ENCODE measurements at places on chromosomes 12 and 14.

GRCh38 chr14:38197001-38197783 is 10.5 kb upstream of the SSTR1 start:
- no peak for DNase-seq

- DNase-seq = no peak
Measured at GRCh38 chr14:93008381-93008780, 85.4 kb downstream of the CHGA start.

GRCh38 chr14:78627114-78627513 is 456.9 kb downstream of the NRXN3 start:
- no peak for DNase-seq

DNA sequence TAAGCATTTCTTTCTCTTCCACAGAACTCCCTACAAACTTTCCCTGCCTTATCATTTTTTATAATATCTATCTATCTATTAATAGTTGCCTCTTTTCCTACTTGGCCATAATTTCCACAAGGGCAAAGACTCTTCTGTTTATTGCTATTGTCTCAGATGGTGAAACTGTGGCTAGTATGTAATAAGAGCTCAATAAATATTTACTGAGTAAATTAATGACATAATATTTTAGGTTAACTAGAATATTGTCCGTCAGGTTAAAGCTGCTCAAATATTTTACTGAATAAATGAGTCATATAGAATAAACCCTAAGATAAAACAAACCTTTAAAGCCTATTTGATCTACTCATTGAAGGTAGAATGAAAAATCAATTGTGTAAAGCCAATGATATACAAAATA is 240.5 kb downstream of the PPFIA2 start:
- no peak for DNase-seq

DNA sequence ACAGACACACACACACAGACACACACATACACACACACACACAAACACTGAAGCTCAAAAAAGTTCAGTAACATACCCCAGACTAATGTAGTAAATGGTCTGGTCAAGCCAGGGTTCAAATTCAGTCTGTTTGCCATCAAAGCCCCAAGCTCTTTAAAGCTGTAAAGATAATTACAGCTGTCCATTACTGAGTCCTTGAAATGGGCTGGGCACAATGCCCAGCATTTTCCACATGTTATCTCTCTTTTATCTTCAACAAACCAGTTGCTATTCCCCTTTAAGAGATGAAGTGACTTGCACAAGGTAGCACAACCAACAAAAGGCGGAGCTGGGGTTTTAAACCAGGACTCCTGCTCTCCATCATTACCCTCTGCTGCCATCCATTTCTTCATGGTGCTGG is 7.6 kb upstream of the UNC119B start:
- no peak for DNase-seq

DNA sequence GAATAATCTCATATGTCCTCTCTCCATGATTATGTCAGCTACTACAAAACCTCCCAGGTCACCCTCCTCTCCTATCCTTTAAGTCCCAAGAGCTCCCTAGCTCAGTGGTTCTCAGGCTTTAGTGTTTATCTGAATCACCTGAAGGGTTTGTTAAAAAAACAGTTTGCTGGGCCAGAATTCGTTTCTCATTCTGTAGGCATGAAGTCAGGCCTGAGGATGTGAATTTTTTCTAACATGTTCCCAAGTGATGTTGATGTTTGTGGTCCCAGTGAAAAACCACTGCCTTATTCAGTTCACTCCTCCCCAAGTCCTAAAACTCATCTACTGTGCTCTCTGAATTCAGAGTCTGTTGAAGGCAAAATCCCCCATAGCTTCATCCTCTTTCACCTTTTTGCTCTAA is 241.4 kb downstream of the ETNK1 start:
- no peak for DNase-seq

DNA sequence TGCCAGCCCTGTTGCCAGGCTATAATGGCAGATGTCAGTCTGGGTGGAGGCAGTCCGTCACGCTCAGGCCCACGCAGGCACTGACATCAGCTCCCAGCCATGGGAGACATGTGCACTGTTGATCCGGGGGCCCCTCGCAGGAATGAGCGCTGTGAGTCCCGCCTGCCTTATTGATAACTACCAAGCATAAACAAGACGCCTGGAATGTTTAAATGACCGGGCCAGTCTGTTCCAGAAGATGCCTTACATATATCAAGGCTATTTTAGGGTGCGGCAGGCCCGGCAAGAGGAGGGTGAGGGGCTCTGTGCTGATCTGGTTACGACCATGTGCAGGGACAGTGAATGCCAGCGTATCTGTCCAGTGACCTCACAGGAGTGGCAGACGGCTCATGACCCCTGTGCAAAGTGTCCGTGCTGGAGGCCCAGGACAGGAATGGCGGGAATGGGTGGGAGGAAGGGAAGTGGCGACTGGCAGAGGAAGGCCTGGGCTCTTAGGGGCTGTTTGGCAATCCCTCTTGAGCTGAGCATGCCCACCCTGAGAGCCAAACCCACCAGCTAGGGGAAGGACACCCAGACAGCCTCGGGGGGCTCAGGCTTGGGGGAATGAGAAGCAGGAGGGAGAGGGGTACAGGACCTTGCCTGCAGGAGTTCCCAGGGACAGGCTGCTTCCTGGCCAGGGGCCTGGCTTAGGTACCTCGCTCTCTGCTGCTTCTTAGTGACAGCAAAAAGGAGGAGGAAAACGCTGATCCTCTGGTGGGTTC is 49.3 kb downstream of the DLK1 start:
- DNase-seq = no peak

- DNase-seq = no peak
Measured at GRCh38 chr14:68518166-68518565, 274.7 kb downstream of the ZFP36L1 start.

DNA sequence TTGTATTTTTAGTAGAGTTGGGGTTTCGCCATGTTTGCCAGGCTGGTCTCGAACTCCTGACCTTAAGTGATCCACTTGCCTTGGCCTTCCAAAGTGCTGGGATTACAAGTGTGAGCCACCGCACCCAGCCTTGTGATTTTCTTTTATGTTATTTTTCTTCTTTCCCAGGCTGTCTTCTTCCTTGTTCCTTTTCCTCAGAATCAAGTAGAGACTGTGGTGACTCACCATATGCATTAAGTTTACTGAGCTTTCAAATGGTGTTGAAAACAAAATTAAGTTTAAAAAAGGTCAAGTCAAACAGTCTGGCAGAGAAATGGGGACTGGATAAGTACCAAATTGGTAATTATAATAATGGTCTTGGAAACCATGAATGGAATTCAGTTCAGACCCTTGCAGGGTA is 5.7 kb downstream of the ARPC3 start:
- DNase-seq = no peak

- DNase-seq = no peak
Measured at GRCh38 chr12:1646569-1647284, 17.7 kb downstream of the WNT5B start.

DNA sequence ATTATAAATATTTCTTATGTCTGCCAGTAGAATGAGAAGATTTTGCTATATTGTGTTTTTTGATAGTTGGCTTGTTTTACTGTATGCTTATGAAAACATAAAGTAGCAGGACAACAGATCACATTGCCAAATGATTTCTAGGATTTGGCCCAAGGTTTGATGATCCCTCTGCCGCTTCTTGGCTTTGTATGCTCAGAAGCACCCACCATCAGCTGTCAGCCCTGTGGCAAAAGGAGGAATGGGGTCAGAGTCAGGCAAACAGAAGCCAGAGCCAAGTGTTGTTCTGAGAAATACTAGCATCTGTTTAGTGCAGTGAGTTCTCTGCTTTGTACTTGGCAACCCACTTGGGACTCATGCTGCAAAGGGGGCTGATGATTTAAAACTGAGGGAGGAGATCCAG is 152.2 kb downstream of the PDE3A start:
- no peak for DNase-seq

GRCh38 chr14:22882529-22883172 is 371 bp upstream of the REM2 start:
- no peak for DNase-seq

DNA sequence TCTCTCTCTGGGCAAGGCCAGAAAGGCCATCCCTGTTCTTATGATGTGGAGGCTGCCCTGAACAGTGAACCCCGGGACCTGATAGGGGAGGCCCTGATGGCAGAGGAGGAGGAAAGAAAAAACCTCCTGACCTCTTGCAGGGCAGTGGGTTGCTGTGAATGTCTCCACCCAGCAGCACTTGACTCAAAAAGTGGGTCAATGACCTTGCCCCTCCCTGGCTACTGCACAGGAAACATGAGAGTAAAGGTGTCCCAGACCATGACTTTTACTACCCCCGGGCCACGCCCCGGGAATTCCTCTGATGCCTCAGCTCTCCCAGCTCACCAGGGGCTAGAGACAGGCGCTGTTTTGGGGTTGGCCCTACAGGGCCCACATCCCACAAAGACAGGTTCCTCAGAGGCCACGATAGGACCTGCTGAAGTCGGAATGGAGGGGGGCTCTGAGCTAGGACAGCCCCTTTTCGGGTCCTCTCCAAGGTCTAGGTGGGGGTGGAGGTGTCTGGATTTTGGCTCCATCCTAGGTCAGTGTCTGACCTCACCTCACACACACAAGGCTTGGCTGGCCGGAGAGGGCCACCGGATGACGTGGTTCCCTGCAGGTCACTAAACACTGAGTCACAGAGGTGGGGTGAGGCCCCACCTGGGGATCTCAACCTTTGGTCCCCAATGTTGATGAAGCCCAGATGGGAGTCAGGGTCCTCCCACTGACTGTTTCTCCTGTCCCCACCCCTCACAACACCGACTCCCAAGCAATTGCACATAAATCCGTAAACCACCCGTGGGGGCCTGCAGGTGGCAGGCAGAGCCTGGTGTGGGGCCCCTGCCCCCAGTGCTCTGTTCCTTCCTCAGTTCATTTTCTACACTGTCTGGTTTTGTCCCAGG is 1.6 kb downstream of the RHOF start:
- no peak for DNase-seq

- DNase-seq = no peak
Measured at GRCh38 chr14:106843951-106844483, 1317.6 kb downstream of the TMEM121 start.

- DNase-seq = no peak
Measured at GRCh38 chr14:46245276-46245675, 406.3 kb downstream of the RPL10L start.

DNA sequence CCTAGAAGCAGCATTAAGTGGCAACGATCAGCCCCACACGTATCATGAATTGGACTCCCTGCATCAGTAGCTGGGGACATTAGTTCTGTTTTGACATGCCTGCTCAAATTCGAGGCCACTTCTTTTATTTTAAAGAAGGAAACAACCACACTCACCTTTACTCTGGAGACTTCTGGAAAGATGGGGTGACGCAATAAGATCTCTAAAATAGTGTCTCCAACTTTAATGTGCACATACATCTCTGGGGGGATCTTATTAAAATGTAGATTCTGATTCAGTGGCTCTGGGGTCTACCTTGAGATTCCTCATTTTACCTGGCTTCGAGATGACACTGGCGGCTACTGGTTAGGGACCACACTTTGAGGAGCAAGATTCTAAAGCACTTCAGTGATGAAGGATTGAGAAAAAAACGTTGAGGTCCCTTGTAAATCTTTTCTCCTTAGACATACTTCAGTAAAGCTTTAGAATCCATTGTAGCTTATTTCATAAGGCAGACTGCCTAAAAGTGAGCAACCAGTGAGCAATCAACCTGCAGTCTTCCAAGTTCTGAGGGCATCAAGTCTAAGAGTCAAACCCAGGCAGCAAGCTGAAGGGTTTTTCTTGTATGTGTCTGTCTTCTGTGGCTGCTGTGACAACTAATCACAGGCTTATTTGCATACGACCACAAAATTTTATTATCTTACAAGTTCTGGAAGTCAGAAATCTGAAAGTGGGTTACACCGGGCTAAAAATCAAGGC is 718.6 kb upstream of the TBX3 start:
- no peak for DNase-seq

GRCh38 chr14:65079201-65079600 is 23.1 kb downstream of the MAX start:
- DNase-seq = no peak

- no peak for DNase-seq
Measured at GRCh38 chr14:28141662-28142061, 624.9 kb upstream of the FOXG1 start.

Data from stimulated activated CD4-positive, alpha-beta T cell treated with anti-CD3 and anti-CD28 coated beads, TNF-alpha, amount 100 ng/mL, for 24 hours (primary cell).